ENCODE measurements at places on chromosomes 2 and 18.
A peak's percentile ranks its signal among the peaks of the same experiment; 100 is the strongest.

- peak; percentile 3 for DNase-seq
Measured at GRCh38 chr2:164479460-164479859, 141.8 kb downstream of the GRB14 start.

DNA sequence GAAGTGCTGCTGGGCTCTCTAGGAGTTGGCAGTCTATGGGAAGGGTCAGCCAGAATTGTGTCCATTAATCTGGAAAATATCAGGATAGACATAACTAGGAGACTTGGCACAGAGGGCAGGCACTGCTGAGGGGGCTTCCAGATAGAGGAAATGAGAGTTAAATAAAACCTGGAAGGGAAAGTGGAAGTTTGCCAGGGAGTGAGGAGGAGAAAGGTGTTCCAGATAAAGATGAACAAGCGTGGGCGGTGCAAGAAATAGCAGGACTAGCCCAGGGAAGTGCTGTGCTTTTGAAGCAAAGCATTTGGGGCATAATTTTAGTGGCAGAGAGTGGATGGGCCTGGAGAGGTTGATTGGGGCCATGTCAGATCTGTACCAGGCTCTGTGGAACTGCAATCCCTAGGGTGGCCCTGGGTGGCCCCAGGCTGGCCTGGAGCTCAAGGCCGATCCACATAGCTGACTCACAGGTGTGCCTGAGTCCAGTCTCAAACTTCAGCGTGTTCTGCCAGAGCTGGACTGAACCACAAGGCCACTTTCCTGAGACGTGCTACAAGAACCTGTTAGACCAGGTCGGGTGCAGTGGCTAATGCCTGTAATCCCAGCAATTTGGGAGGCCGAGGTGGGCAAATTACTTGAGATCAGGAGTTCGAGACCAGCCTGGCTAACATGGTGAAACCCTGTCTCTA, 26.9 kb downstream of the GALM start:
- no peak for DNase-seq

- peak; percentile 95 for DNase-seq
Measured at GRCh38 chr2:112001136-112001715, 53.8 kb upstream of the TMEM87B start.

DNA sequence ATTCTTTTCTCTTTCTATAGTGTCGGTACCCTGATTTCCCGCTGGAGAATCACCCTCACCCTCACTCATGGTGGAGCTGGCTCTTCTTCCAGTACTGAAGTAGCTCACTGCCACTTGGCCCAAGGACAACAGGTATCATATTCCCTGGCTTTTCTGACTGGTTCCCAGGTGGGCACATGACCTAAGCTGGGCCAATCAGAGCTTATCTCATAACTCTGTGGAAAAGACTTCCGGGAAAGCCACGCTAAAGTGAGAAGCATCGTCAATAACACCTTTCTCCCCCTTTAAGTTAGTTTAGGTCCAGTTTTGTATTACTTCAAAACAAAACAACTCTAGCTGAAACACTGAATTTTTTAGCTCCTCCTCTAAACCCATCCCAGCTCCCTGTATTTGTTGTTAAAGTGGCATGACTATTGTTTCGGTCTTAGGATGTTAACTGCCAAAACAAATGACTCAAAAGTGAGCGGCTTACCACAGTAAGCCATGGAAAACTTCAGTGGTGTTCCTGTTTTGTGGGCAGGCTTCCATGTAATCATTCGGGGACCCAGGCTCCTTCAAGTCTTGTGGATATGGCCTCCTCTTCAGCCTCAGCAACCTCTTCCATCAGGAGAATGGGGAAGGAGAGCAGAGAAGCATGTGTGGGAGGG, 137.4 kb upstream of the DLX2 start:
- no peak for DNase-seq

GRCh38 chr2:206616151-206616550, 26.1 kb upstream of the FAM237A start:
- no peak for DNase-seq

DNA sequence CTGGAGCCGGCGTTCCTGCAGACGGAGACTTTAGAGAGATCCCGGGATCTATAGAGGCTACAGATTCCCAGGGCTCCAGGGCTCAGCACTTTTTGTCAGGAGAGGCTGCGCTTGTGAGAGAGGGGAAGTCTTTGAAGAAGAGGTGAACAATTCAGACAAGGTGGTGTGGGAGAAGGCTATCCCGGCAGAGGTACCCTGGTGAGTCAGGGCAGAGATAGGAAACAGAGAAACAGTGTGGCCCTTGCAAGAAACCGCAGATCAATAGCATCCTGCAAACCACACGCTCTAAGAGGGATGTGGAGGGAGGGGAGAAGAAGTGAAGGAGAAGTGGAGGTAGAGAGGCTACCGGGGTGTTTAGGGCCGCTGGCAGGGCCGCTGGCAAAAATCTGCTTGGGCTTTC, 160.5 kb upstream of the APCDD1 start:
- DNase-seq: peak; percentile 63

GRCh38 chr2:232908695-232909094, 38.6 kb downstream of the SNORC start:
- no peak for DNase-seq

DNA sequence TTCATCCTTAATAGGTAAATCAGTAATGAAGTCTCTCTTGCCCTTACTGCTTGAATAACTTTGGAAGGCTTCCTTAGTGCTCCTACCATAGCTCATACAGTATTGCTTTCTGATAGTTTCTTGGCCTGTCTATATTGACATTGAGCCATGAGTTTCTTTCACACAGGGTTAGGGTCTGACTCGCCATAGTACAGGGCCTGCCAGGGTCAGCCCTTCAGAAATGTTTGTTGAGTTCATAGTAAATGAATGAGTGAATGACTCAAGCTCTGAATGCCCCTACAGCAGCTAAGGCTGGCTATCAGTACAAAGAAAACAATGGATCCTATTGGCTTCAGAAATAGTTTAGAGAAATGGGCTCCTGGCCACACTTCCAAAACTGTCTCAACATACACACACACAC, 65.0 kb upstream of the LRATD1 start:
- DNase-seq: no peak

- DNase-seq: no peak
Measured at GRCh38 chr2:75894170-75894569, 183.5 kb upstream of the GCFC2 start.

- peak; percentile 19 for DNase-seq
Measured at GRCh38 chr2:88563129-88563528, 64.1 kb downstream of the EIF2AK3 start.

- no peak for DNase-seq
Measured at GRCh38 chr2:15169326-15170069, 391.6 kb downstream of the NBAS start.

GRCh38 chr2:178933493-178933892, 116.4 kb downstream of the CCDC141 start:
- no peak for DNase-seq

GRCh38 chr18:12321333-12321732, 13.3 kb downstream of the TUBB6 start:
- no peak for DNase-seq

DNA sequence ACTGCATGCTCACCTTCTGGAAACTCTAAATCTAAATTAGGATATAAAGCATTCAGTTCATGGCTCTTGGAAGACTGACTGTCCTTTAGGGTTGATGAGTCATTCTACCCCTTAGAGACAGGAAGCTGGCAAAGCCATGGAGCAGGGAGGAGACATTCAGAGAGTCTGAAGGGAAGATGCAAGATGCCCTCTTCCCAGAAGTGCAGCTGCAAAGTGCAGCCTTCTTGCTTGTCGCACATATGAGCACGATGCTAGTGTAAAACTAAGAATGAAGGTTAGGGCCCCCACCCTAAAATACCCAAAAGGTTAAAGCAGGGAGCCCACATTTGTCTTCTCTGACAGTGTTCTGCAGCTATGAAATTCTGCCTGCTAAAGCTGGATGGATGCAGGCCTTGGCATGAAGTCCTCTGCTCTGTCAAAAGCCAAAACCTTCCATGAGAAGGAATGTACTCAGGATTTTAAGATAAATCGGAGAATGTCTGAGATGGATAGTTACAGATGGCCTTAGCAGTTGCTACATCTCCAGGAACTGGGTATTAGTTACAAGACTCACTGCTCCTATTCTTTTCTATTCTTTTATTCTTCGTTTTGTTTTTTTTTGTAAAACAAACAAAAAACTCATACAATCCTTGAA, 89.7 kb downstream of the POLE4 start:
- DNase-seq: no peak

GRCh38 chr2:235043762-235044500, 92.1 kb downstream of the SH3BP4 start:
- peak; percentile 81 for DNase-seq

DNA sequence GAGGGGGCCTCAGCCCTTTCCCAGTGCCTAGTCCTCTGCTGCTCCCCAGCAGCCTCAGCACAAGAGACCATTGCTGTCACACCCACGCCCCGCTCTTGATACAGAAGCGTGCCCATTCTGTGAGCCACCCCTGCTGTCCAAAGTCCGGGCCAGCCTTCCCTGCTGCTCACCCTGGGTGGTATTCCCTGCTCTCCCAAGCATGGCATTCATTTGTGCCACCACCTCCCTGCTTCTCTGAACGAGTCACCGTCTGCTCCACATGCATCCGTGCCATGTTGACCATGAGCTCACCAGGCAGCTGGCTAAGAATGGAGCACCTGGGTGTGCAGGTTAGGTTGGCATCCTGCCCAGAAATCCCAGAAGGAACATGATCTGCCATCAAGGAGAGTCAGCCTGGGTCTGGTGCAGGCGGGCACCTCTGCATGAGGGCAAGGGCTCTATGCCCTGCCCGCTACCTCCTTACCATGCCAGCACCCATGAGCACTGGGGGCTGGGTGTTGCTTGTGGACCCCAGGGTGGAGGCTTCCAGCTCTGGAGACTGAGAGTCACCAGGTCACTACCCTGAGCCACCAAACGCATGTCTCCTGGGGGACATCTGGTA, 63.0 kb downstream of the TWIST2 start:
- DNase-seq: no peak

DNA sequence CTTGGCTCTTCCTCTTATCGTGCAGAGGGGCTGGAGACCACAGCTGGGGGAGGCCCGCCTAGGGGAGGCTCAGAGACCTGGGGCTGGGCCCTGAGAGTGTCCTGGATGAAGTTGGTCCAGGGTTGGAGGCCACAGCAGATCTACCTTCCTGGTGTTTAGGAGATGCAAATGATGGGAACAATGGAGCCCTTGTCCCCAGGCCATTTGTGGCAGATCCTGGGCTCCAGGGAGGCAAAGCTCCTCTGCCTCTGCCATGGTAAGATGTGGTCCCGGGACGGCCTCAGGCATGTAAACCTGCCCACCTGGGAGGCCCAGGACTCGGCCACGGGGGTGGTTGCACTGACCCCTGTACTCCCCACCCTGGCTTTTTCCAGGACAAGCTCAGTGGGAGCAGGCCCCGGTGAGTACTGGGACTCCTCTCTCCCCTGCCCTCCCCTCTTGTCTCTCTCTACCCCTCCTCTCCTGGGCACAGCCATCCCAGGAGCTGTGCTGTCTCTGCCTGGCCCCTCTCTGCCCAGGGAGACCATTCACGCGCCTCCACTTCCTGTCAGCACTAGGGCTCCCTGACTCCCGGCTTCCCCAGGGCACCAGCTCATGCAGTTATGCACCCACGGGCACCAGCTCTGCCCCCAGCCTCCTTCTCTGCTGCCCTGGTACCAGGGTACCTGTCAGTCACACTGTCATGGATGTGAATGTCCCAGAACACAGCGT, 10.9 kb downstream of the SH2D6 start:
- no peak for DNase-seq

DNA sequence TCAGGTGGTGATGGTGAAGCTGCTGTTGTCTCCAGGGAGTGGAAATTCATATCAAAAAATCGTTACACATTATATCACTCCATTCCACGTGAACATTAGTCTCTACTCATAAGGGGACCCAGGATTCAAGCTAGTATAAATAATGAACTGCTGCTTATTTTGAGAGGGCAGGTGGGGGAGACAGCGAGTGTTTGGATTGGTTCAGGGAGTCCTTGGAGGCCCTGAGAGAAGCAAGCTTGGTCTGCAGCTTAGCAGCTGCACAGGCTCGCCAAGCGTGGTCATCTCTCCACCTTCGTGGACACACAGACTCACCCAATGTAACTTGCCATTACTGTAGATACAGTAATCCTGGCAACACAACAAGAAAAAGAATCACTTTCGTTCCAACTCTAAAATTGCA, 177.6 kb downstream of the ZNF521 start:
- DNase-seq: no peak

DNA sequence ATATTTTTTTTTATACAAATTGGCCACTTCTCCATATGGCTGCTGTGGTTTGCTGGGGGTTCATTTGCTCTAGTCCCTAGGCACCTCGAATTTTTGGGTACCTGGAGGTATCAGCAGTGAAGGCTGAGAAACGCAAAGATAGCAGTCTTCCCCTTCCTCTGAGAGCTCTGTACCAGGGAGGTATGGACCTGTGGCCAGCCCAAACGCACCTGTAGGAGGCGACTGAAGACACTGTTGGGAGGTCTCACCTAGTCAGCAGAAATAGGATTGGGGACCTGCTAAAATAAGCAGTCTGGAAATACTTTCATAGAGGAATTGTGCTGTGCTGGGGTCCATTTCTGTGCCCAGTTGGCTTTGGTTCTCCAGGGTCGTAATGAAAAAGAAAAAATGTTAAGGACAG, 292.2 kb upstream of the CYP26B1 start:
- DNase-seq: no peak

- no peak for DNase-seq
Measured at GRCh38 chr2:70240599-70240998, 7.8 kb downstream of the TIA1 start.

GRCh38 chr2:132037527-132038178, 124.1 kb downstream of the ANKRD30BL start:
- DNase-seq: no peak

DNA sequence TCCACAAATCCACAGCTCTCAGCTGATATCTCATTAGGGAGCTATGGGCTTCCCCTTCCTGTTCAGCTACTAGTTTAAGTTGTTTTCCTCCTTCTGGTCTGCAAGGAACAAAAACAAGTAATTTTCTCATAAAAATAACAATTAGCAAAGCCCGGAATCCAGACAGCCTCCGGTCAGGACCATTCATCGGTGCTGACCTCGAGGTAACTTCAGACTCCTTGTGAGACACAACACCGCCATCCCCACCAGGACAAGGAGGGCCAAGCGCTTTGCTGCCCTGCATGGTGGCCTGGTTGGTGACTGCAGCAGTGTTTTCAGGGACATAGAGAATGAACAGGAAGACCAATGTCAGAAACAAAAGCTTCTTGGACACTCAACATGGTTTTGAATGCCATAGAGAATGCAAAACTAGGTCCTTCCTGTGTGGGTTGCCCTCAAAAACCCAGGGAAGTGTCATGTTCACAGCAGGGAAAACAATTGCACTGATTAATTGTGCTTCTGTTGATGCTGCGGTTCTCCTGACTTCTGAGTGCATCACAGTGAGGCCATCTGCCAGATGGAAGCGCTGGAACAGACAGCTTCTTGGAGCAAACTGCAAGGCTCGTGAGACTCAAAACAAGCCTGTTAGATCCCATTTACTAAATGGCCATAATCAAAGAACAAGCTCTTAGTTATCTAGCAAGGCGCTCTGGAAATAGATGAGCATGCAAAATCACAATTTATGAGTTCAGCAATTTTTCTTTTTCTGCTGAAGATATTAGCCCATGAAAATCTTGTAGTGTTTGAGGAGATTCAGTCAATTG, 77.1 kb downstream of the HS1BP3 start:
- DNase-seq: no peak

- no peak for DNase-seq
Measured at GRCh38 chr18:51569153-51569552, 371.7 kb upstream of the MEX3C start.

Data from KBM-7 (cell line).